ENCODE measurements at places on chromosomes 5 and 9.

DNA sequence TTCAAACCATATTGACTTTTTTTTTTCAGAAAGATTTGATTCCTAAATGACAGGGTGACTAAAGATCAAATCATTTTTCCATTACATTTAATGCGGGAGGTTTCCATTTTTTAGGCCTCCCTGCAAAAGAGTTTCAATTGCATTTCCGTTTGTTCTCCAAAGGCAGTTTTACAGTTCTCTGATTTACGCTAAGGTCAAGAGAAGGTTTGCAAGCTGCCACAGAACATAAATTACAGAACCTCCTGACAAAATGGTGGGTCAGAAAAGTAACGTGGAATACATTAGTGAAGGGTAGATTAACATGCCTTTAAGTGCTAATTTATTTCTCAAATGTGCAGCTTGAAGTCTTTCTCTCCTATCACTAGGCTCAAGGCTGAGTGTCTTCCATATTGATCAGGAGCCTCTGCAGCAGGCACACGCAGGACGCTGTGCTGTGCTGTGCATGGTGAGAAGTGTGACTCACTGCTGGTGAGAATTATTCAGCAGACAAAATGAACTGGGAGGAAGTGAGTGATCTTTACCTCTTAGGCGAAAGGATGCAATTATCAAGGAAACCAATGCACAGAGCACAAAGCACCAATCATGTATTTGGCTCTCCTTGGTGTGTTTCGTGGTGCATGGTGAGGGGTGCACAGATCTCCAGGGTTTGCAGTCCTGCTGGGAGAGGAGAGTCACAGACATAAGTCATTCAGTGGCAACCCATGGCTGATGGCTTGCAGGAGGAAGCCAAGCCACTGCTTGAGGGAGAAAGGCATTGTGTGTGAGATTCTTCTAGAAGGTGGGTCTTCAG is 136.3 kb downstream of the TENT4A start:
- no peak for DNase-seq

- DNase-seq: no peak
These were observed 7.4 kb upstream of the IFNA1 start for GRCh38 chr9:21432672-21433425.

DNA sequence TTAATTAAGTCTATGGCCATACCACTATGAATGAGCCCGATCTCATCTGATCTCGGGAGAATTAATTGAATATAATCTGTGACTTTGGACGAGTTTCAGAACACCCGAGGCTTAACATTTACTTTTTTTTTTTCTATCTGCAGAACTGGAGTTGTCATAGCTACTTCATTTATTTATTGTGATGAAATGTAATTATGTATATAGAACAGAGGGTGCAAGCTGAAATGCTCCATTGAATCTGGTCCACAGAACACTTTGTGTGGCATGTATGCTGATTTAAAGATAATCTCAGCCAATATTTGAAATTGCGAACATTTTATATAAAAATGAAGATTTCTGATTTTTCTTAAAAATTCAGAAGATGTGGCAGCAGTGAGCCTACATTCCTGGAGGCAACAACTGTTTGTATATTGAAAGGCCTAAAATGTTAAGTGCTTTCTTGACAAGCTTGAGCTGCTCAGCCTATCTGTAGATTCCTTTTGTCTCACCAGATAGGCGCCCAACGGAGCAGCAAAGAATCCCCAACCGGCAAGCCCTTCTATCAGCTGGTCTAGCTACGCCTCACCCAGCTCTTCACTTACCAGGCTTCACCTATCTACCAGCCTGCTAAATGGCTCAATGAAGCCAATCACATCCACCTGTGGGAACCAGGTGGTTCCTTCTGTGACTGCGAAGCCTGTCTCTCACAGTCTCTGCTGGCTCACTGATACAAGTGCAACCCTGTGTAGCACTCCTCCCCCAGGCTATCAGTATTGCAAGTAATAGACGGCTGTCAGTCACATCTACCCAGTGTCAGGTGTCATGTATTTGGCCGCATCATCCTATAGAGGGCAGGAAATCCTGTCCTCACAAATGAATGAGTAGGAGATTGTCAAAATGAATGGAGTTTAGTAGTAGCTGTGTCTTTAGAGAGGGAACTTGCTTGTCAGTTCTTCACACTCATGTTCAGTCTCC is 170.6 kb upstream of the MRPS30 start:
- DNase-seq: no peak

DNA sequence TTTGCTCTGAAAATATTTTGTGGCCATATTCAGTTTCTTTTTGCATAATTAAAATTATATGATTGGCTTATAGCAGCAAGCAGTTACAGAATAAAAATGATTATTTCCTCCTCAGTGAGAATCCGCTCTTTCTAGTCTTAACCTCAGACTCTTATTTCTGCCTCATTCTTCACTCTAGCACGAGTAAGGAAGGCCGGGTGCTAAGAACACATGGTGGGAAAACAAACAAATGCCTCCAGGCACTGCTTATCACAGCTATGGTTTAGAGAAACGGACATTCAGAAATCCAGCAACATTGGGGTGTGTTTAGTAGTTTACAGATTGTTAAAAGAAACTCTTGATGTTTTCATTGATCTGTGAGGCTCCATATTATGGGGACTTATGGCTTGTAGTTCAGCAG is 168.7 kb downstream of the KDM4C start:
- no peak for DNase-seq

DNA sequence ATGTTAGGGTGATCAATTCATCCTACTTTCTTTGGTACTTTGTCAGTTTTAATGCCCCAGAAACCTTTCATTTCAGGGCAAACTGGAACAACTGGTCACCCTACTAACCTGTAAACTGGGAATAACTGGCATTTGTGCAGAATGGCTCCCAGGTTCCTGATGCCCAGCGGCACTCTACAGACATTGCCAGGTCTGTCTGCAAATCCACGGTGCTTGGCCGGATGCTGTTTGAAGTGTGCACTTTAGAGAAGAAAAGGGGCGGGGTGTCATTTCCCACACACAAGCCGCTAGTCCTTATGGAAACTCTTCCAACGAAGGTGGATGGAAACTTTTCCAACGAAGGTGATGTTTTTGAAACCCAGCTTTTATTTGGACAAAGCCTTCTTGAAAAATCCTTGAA is 49.9 kb upstream of the OTULINL start:
- DNase-seq: no peak

- no peak for DNase-seq
These were observed 160.5 kb downstream of the BNC2 start for GRCh38 chr9:16709924-16710323.

- DNase-seq: peak; percentile 42
These were observed 18.9 kb downstream of the BNIP1 start for GRCh38 chr5:173163219-173163618.

DNA sequence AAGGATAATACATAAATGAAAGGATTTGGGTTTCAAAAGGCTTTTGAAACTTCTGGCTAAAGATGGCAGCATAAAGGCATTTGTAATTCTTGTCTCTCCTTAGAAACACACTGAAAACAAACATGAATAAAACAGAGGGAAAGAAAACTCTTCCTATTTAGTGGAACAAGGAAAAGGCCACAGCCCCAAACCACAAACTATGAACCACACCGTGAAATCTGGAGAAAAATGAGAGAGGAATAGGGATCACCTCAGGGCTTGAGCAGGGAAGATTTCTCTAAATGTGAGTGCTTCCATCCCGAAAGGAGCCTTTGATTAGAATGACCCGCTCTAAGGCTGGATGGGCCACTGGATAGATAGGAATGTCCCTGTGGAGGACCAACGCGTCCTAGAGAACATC is 119.6 kb downstream of the SEC61B start:
- DNase-seq: no peak

DNA sequence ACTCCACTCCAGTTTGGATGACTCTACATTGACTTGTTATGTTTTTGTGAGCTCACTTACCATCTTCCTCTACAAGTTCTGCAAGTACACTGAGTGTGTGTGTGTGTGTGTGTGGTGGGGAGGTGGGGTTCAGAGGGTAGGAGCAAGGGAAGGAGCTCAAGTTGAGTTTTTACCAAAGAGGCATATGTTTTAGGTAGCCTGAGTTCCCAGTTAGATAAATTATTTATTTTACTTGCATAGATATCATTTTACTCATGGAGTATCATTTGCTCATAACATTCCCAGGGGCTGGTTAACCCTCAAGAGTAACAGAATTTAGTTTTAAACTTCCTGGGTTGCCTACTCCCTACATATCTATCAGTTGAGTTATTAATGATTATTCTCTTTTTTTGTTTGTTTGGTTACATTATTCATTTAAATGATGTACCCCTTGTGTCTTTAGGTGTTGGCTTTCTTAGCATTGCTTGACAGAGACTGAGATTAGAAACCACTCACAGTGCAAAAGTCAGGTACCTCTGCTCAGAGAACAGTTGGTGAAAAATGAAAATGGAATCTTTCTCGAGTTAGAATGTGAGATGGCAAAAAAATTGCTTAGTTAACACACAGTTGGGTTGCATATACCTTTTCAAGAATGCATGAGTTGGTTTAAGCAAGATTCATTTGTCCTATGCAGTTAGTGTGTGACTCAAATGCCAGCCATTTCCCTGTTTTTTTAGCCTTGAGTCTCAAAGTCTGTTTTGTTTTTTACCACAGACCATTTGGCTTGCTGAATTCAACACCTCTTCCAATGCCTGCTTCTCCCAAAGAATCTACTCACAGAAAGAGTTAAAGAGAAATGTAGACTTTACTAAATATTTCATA is 29.2 kb downstream of the TNFSF8 start:
- peak; percentile 48 for DNase-seq

GRCh38 chr9:36598273-36598672 is 25.6 kb downstream of the MELK start:
- DNase-seq: peak; percentile 66

- no peak for DNase-seq
These were observed 3.0 kb downstream of the N4BP3 start for GRCh38 chr5:178116143-178116885.

GRCh38 chr5:135046661-135047346 is 12.8 kb upstream of the PITX1 start:
- no peak for DNase-seq

GRCh38 chr5:78550891-78551290 is 97.7 kb downstream of the LHFPL2 start:
- peak; percentile 77 for DNase-seq

GRCh38 chr5:96881511-96882115 is 5.3 kb downstream of the ERAP2 start:
- DNase-seq: peak; percentile 69

- peak; percentile 95 for DNase-seq
These were observed 22.4 kb downstream of the CCL28 start for GRCh38 chr5:43389679-43390329.

DNA sequence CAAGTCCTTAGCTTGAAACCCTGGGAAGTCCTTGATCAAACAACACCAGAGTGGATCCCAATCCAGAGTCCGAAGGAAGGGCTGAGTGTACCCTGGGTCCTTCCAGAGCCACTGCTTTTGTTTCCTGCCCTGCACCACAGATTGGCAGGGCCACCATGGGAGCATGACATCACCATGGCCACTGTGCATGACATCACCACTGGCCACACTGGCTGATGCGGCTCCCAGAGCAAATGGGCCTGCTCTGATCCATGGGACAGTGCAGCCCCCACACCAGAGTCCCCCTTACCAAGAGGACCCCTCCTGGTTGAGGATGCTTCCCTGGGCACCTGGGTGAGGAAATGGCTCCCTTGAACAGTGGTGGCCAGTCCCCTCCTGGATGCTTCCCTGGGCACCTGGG is 9.9 kb downstream of the SLC6A3 start:
- DNase-seq: no peak

GRCh38 chr5:133266966-133267365 is 215.2 kb downstream of the HSPA4 start:
- no peak for DNase-seq

GRCh38 chr5:101418713-101419118 is 515.6 kb upstream of the ST8SIA4 start:
- DNase-seq: peak; percentile 14

GRCh38 chr5:58369513-58370190 is 90.2 kb downstream of the PLK2 start:
- DNase-seq: no peak

DNA sequence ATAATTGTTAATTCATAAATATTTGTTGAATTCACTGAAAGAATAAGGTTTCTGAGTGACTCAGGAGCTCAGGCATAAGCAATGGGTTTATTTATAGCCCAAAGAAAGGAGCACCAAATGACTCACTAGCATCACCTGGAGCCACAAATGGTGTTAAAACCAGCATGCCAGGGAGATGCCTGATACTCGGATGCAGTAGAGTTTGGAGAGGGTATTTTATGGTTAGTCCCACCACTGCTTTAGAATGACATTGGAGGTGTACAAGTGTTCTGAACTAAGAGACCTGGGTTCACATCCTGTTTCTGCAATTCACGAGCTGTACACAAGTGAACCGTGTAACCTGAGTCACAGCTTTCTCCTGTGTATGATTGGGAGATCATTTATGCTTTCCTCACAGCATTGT is 25.2 kb downstream of the CCL28 start:
- DNase-seq: peak; percentile 4

DNA sequence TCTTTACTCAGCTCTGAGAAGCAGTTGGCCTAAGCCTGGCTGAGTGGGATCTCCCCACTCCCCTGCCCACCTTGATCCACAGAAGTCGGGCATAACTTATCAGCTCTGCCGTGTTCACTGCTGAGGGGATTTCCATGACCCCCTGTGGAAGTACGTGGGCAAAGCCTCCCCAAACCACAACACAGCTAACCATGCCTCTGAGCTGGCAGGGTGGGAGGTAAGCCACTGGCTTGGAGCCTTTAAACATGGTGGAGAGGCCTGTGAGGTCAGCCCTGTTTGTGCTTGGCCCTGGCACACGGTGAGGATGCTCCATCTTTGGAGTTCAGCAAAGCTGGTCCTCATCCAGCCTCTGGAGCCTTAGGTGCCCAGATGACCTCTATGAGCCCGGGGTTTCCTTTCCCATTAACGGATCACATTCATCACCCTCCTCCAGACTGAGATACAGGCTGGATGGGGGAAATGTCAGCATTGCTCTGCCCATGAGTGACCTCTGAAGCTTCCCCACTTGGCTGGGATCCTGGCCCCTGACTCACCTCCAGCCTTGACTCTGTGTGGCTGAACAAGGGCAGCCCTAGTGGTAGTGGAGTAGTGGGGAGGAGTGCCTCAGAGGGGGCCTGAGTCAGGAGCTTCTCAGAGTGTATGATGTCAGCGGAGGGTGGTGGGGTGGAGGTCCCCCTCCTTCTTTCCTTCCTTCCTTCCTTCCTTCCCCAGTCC is 6.2 kb downstream of the PDLIM4 start:
- peak; percentile 99 for DNase-seq

- no peak for DNase-seq
These were observed 18.7 kb upstream of the AKNA start for GRCh38 chr9:114406441-114406840.

GRCh38 chr5:95921501-95921900 is 40.1 kb downstream of the ELL2 start:
- no peak for DNase-seq

DNA sequence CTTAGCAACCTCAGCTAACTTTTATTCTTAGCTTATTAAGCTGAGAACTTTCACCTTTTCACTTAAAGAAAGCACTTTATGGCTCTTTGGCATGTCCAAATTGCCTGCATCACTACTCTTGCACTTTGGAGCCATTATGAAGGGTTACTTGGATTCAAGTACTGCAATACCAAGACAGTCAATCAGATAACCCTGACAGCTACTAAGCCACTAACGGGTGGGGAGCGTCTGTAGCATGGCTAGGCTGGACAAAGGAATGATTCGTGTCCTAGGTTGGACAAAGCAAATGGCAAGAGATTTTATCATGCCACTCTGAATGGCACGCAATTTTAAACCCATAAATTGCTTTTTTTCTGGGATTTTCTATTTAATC is 39.6 kb downstream of the TRPM6 start:
- DNase-seq: no peak

Data from fibroblast of mammary gland (primary cell).